Naive thymus-derived CD8-positive, alpha-beta T cell (primary cell): ENCODE measurements at places on chromosomes 5 and 9. TPM values are rescaled to one million over a fixed set of nuclear protein-coding genes. Genes with fewer than 3 reads are reported as not detected.

GRCh38 chr5:147554261-147554817 lies 44.5 kb upstream of the DPYSL3 start:
- DNase-seq, result no peak
- H3K36me3 ChIP-seq, result no peaks in the 10 kb centered on the region
- no peak overlapping the region for H3K27ac ChIP-seq
- H3K27me3 ChIP-seq, result peaks cover 11% of the 10 kb centered on the region
- H3K4me3 ChIP-seq, result no peak overlapping the region

DNA sequence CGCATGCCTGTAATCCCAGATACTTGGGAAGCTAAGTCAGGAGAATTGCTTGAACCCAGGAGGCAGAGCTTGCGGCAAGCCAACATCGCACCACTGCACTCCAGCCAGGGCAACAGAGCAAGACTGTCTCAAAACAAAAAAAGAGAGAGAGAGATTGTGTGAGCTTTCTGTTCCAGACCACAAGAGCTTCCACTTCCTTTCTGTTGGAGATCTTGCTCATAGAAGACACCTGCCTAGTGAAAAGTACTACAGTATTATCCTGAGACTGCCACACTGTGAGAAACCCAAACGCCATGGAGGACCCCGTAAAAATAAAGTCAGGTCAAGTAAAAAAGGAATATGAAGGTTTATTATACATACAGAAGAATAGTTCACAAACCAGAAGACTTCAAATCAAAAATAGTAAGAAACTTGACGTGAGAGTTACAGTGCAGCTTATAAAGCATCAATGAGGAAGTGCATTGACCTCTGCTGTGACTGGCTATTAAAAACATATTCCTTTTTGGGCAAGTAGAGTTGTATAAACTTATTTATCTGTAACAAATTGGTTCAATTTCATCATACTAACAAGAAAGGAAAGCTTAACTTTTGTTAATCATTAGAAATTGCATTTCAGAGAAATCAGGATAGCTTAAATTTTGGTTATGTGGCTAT lies 4.3 kb upstream of the EMB start:
- peaks cover 68% of the 10 kb centered on the region for H3K4me1 ChIP-seq
- peak overlapping the region; percentile 85 for H3K4me3 ChIP-seq
- H3K27ac ChIP-seq, result peak overlapping the region; percentile 93
- no peak for DNase-seq

DNA sequence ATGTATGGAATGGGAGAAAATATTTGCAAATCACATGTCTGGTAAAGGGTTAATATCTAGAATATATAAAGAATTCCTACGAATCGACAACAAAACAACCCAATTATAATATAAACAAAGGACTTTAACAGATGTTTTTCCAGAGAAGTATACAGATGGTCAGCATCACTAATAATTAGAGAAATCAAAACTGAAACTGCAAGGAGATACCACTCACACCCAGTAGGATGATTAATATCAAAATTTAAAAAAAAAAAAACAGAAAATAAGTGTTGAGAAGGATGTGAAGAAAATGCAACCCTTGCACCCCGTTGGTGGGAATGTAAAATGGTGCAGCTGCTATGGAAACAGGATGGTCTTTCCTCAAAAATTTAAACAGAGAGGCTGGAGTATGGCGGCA lies 34.6 kb upstream of the F2R start:
- H3K27ac ChIP-seq, result no peak overlapping the region
- peaks cover 47% of the 10 kb centered on the region for H3K36me3 ChIP-seq
- H3K27me3 ChIP-seq, result no peaks in the 10 kb centered on the region
- H3K4me1 ChIP-seq, result no peaks in the 10 kb centered on the region

DNA sequence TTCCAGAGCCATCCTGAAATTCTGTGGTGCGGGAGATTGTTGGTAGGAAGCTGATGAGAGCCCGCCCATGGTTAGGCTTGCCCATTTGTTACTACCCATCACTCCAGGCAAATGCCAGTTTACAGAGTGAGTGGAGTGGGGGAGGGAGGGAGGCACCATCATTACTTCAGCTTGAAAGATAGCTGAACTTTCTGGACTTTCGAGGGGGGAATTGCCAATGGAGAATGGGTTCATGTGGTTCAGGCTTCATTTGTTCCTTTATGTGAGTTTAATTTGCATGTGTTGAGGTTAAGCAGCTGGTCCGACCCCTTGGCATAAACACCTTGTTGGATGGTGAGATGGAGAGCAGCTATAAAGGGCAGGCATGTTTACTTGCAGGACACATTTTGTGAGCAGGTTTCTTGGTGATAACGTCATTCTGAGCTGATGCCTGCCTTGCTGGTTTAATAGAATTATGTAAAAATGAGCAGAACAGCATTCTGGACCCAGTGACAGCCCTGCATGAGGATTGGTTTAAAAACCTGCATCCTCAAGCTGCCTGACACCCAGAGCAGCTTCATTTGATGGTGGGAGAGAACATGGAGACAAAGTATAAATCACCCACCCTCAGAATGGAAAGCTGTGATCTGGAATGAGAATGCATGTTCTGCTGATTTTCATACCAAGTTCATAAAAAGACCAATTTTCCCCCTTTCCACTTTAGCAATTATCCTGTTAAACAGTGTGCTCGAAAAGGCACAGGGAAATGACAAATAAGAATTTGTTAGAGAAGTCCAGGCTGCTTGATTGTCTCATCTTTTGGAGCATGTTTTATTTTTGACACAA lies 106.3 kb downstream of the TRIO start:
- peaks cover 2% of the 10 kb centered on the region for H3K4me1 ChIP-seq
- DNase-seq, result no peak
- peaks cover 6% of the 10 kb centered on the region for H3K27me3 ChIP-seq
- H3K27ac ChIP-seq, result no peak overlapping the region
- no peaks in the 10 kb centered on the region for H3K36me3 ChIP-seq

DNA sequence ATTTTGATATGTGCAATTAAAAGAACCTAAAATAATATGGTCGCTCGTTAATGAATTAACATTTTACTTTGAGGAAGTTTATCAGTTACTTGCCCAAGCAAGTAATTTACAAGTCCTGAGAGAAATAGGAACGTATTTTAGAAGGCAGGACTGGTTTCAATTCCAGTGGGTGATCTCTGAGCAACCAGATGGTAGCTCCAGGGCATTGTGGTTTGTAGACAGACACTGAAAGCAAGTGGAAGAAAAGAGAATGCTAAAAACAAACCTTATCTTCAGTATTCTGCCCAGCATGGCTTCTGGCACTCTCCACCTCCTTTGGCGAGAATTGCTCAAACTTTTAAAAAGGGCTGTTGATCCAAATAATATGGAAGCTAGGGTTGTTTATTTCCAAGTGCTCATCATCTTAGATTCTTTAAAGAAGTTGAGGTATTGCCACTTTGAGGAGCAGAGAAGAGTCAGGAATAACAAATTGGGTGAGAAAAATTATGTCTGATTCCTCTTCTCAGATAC lies 31.8 kb upstream of the ERAP2 start:
- no peak overlapping the region for H3K27ac ChIP-seq
- H3K36me3 ChIP-seq, result no peaks in the 10 kb centered on the region
- H3K4me3 ChIP-seq, result no peak overlapping the region
- no peak for DNase-seq
- no peaks in the 10 kb centered on the region for H3K27me3 ChIP-seq
- peaks cover 4% of the 10 kb centered on the region for H3K4me1 ChIP-seq

DNA sequence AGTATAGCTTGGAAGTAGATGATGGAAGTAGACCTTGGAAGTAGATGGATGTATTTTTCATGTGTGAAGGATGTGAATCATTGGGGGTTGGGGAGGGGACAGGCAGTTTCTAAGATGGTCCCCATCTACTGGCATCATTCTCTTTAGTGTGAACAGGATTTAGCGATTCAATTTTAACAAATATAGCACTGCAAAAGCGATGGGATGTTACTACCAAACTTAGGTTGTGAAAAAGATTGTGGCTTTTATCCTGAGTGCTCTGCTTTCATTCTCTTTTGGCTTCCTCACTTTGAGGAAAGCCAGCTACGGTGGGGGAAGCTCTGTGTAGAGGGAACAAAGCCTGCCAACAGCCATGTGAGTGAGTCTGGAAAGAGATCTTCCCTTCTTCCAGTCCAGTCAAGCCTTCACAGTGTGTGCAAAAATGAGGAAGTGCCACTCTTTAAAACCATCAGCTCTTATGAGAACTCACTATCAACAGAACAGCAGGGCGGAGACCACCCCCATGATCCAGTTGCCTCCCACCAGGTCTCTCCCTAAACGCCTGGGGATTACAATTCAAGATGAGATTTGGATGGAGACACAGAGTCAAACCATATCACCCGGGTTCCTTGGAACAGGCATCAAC lies 441.4 kb downstream of the SH3GL2 start:
- H3K36me3 ChIP-seq, result no peaks in the 10 kb centered on the region
- no peaks in the 10 kb centered on the region for H3K27me3 ChIP-seq

DNA sequence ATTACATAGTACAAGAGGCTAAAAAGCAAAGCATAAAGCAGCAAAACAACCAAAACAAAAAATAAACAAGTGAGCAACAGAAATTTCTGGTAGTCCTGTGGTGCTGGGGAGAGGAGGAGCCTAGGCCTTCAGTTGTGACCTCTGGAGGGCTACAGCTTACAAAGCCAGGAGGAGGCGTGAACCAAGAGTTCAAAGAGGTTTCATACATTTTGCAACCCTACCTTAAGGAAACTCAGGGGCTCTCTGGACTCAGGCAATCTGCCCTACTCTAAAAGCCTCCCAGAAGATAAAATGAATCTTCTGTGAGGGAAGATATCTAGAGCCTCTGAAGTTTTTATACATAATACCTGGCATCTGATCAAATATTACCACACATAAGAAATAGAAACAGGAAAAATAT lies 187.4 kb downstream of the AGTPBP1 start:
- DNase-seq, result no peak
- H3K4me1 ChIP-seq, result peaks cover 7% of the 10 kb centered on the region
- H3K27ac ChIP-seq, result no peak overlapping the region
- no peaks in the 10 kb centered on the region for H3K27me3 ChIP-seq
- H3K4me3 ChIP-seq, result no peak overlapping the region

DNA sequence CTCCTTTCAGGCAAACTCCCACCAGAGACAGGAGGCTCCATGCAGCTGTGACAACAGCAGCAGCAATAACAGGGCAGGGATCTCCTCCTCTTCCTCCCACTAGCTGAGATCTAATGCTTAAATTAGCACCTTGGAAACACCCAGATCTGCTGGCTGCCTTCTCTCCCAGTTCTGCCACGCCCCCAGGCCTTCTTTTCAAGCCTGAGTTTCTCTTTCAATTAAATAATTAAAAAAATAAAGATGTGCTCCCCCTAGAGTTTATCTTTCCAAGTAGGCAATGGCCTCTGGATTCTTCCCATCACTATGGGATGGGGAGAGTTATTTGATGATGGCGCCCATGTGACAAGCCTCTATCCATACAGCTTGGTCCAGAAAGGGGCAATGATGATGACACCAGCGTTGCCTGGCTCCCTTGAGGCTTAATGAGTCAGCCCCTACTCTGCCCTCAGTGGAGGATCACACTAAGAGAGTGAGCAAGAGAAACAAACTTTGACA lies 3.8 kb downstream of the FAM219A start:
- no peaks in the 10 kb centered on the region for H3K27me3 ChIP-seq
- H3K4me1 ChIP-seq, result peaks cover 44% of the 10 kb centered on the region
- H3K36me3 ChIP-seq, result no peaks in the 10 kb centered on the region
- H3K27ac ChIP-seq, result no peak overlapping the region
- H3K4me3 ChIP-seq, result no peak overlapping the region

GRCh38 chr5:111535879-111536549 lies 23.7 kb upstream of the STARD4 start:
- H3K36me3 ChIP-seq, result peaks cover 1% of the 10 kb centered on the region
- no peak for DNase-seq
- H3K4me1 ChIP-seq, result no peaks in the 10 kb centered on the region
- H3K4me3 ChIP-seq, result no peak overlapping the region

DNA sequence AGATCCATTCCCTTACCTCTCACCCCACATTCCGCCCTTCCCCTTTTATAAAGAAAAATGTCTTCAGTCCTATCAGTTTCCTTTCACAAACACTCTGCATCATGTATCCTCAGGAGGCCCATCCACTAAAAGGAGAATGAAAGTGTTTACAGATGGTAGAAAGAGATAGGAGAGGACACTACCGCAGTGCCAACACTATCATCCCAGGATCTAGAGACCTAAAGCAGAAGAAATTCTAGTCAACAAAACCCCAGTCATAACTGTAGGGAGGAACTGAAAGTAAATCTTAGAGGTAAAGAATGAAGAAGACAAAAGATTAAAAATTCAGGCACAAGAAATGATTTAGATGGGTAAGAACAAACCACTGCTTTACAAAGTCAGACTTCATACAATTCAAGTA lies 114.1 kb downstream of the MLLT3 start:
- H3K36me3 ChIP-seq, result peaks cover 4% of the 10 kb centered on the region
- H3K4me3 ChIP-seq, result no peak overlapping the region
- peaks cover 74% of the 10 kb centered on the region for H3K4me1 ChIP-seq
- no peaks in the 10 kb centered on the region for H3K27me3 ChIP-seq
- H3K27ac ChIP-seq, result peak overlapping the region; percentile 47

GRCh38 chr5:3400659-3401058 lies 195.0 kb upstream of the IRX1 start:
- DNase-seq, result no peak
- H3K4me3 ChIP-seq, result no peak overlapping the region
- H3K27ac ChIP-seq, result no peak overlapping the region
- no peaks in the 10 kb centered on the region for H3K27me3 ChIP-seq
- no peaks in the 10 kb centered on the region for H3K36me3 ChIP-seq

DNA sequence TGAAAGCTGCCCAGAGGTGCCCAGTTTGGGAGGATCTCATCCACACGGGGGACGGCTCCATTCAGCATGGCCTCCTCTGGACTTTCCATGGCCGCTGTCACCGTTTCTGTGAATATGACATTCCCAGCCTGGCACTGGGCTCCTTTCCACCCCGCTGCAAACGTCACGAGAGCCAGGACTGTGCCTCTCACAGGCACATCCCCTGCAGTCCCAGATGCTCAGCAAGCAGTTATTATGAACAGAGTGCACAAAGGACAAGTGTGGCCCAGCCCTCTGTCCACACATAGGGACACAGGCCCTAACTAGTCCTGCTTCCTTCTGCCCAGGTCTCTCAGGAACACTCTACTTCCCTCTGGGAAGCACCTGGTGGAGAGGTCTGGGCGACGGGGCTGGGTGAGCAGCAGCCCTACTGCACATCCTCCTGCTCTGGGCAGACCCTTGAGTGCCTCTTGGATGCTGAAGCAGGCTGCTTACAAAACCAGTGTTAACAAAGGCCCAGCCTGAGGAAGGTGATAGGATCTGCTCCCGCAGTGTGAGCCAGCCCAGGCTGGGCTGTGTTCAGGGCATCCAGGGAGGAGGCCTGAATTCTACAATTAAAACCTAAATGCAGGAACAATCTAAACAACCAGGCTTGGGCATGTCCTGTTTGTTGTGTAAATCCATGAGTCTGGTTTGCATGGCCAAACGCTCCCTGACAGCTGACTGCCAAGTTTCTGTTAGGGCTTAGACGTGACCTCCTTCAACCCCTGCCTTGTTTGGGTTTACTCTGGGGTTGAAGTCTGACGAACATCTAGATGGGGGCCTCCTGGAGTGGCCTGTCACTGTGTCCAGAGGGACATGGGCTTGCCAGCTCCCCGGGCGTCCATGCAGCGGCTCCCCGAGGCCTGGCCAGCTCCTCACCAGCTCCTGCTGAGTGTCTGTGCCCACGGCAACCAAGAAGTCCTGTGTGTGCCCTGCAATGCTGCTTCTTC lies 269.8 kb downstream of the GADD45G start:
- no peaks in the 10 kb centered on the region for H3K36me3 ChIP-seq
- H3K27ac ChIP-seq, result no peak overlapping the region
- H3K27me3 ChIP-seq, result no peaks in the 10 kb centered on the region

GRCh38 chr5:56414066-56414465 lies 180.9 kb upstream of the ANKRD55 start:
- H3K27me3 ChIP-seq, result no peaks in the 10 kb centered on the region
- DNase-seq, result no peak
- peaks cover 6% of the 10 kb centered on the region for H3K4me1 ChIP-seq

SEC61B gene
- polyA plus RNA-seq, result 285 TPM

SH3PXD2B gene
- polyA plus RNA-seq, result 0.09 TPM

ADGRD2 gene
- not detected for polyA plus RNA-seq

FCN2 gene
- not detected for polyA plus RNA-seq

MARCOL gene
- polyA plus RNA-seq, result not detected

C5orf58 gene
- 1.8 TPM for polyA plus RNA-seq

GRM6 gene
- polyA plus RNA-seq, result not detected
